ENCODE measurements at places on chromosomes 12 and 14.

DNA sequence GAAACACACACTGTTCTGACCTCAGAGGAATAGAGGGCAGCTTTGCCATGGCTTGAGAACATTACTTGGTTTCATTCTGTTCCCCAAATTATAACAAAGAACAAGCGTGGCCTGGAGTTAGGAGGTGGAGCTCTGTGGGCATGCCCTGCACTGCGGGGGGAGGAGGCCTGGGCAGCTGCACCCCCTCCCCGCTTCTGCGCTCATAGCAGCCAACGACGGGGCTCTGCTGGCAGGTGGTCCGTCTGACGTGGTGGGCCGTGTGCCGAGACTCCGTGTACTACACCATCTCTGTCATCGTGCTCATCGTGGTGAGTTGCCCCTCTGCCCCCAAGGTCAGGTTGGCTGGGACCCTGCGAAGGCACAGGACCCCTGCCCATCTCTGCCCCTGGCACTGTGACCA is 70.4 kb upstream of the RIN3 start:
- no peak for DNase-seq

DNA sequence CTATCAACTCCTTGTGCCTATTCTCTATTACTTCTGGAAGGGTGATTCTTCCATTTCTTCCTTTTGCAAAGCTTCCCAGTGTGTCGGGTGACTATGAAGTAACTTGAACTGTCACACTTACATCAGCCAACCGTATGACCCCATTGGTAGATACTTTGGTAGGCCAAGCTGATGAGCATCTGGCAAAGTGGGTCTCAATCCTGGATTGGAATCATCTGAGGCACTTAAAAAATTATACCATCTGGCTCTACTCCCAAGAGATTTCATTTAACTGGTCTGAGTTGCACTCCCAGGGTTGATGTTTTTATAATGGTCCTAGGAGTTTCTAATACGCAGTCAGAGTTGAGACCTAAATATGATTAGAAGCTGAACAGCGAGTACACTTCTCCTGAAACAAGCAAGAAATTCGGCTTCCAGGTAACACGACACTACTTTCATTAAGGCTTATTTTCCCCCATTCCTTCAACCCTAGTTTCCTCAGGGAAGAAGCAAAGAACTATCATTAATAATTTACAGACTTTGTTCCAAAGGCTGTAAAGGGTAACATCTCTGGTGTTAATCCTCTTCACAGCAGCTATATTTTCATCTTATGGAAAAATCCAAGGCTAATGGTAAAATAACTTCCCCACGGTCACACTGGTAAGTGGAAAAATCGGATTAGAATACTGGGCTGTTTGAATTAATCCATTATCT is 76.8 kb downstream of the PDE6H start:
- no peak for DNase-seq

DNA sequence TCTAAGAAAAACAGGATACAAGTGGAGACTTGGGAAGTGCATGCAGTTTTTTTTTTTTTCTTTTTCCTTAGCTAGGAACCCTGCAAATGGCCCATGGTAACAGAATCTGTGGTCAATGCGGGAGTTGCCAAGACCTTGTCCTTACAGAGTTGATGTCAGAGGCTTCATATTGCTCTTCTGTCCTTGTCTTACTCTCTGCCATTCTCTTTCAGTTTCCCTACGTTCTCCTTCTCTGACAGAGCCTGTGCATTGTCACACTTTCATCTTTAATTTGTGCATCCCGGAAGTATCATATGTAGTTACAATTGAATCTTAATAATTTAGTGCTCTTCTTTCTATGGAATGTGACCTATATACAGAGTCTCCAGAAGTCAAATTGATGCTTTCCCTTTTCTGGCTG is 986.9 kb downstream of the TMEM121 start:
- DNase-seq = no peak

DNA sequence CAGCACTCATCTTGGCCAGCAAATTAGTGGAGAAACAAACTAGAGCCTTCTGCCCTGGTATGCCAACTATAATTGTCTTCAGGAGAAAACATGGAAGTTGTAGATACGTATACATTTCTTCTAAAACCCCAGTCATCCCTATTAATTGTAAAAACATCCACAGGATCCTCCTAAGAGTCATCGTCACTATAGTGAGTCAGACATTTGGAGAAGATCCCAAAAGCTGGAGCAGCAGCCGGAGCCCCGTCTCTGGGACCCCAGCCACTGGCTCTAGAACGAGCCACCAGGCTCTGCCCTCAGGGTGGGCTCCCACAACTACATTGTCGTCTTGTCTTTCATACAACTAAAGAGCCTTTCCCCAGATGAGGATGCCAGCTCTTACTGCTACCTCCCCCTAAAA is 15.5 kb downstream of the PRKAB1 start:
- no peak for DNase-seq

DNA sequence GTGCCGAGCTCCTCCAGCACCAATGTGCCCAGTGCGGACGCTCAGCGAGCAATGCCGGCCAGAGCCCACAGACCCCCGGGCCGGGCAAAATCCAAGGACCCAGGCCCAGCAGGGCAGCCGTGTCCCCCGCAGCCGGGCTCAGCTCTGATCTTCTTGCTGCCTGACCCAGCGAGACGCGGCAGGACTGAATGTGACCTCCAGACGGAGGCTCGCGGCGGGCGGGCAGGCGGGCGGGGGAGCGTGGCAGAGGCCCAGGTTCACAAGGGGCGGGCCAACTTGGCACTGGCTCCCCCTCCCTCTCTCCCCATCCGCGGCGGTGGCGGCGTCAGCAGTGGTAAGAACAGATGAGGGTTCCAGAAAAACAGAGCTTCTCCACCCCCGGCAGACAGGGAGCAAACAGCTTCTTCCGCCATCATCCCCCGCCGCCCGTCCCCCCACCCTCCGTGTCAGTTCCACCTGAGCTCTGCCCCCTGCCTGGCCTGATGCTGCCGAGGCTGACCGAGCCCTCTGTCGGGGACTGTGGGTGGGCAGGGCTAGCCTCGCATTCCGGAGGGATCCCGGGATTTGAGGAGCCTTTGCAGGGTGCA is 94.3 kb downstream of the RFLNA start:
- peak; percentile 31 for DNase-seq

DNA sequence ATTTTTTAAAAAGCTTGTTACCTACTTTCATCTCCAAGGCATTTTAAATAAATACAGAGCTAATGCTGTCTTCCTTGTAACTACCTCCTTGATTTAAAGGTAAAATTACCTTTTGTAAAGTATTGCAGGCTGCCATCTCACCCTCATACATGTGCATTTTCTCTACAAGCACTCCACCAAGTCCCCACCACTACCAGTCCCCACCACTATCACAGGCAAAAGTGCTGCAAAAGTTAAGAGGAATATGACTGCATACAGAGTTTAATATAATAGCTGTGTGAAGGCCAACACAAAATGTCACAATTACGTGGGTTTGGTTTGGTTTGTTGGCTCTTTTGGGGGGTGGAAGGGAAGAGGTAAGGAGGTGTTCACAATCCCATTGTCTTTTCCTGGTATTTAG is 9.6 kb downstream of the SIX1 start:
- DNase-seq = no peak

- DNase-seq = no peak
These were observed 1.6 kb downstream of the MMP14 start for GRCh38 chr14:22837750-22838538.

GRCh38 chr14:30608533-30609006 is 13.5 kb upstream of the SCFD1 start:
- DNase-seq = no peak

DNA sequence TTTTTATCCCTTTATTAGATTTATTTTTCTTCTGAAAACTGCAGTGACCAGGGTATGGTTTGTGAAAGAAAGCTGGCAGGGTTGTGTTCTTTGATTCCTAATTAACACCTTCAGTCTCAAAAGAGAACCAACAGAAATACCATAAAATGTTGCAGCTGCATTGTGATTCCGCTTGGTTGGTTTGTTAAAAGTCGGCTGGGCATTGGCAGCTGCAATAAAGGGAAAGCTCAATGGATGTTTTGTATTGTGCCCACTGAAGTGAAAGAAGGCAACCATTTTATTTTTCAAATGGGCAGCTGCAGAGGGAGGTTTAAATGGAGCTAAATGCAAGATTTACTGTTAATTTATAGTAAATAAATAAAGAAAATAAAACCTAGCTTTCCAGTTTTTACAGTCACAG is 16.7 kb downstream of the LGR5 start:
- no peak for DNase-seq

- DNase-seq = no peak
These were observed 36.8 kb upstream of the TMED10 start for GRCh38 chr14:75213172-75213571.

GRCh38 chr14:24809135-24809534 is 175.1 kb upstream of the GZMB start:
- DNase-seq = no peak

DNA sequence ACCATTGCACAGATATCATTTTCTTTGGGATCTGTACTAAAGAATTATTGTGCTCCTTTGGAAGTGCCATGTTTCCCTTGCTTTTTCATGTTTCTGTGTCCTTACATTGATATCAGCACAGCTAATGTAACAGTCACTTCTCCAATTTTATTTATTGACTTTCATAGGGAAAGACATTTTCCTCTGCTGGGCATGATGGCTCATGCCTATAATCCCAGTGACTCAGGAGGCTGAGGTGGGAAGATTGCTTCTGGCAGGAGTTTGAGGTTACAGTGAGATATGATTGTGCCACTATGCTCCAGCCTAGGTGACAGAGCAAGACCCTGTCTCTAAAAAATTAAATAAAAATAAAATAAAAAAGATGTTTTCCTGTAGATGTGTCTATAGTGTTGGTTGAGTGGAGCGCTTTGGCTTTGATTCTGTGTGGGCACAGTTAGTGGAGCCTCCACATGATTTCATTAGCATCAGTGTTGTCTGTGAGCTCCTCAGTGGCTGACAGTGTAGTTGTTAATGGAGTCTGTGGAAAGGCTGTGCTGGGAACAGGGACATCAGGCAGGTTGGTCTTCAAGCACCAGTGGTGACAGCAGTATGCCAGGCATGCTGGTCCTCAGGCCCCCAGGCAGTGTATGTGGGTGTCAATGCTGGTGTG is 7.4 kb downstream of the OAS2 start:
- no peak for DNase-seq

DNA sequence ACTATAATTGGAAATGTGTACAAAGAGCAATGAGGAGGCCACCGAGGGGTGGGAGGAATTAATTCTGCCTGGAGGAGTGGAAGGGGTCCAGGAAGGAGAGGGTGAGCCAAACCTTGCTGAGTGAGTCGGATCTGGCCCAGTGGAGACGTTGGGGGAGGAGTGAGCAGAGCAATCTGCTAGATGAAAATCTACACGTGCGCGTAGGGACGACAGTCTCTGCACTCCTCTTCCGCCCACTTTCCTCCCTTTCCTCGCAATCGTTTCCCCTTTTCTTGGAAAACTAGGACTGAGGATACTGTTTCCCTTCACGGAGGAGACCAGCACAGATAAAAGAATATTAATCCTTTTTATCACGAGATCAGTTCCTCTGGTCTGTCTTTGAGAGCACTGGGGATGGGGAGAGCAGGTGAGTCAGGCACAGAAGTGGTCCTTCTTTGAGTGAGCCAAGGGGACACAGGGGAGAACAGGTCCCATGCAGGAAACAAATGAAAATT is 2.9 kb upstream of the NAB2 start:
- DNase-seq = no peak

GRCh38 chr12:54956322-54956721 is 28.2 kb downstream of the TESPA1 start:
- no peak for DNase-seq

GRCh38 chr12:51590347-51591015 is 552 bp upstream of the SCN8A start:
- DNase-seq = peak; percentile 73

- peak; percentile 38 for DNase-seq
These were observed at the start of gene FBLN5 for GRCh38 chr14:91947475-91948184. FBLN5 (minus strand) TSS chr14:91947694; CDS start chr14:91947229, 465 bp downstream.

DNA sequence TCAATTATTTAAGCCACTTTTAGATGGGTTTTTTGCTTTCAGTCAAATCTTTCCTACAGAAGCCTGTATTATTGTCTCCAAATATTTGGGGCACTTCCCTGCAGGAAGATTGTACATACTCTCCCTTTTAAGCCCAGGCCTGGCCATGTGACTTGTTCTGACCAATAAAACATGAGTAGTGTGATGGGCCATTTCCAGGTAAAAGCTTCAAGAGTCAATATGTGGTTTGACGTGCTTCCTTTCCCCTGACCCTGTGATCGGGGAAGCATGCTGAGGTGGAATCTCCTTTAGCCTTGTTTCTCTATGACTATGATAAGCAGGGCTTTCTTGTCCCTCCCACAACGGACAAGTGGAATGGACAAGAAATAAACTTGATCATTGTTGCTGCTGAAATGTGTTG is 14.2 kb upstream of the NIN start:
- DNase-seq = no peak

DNA sequence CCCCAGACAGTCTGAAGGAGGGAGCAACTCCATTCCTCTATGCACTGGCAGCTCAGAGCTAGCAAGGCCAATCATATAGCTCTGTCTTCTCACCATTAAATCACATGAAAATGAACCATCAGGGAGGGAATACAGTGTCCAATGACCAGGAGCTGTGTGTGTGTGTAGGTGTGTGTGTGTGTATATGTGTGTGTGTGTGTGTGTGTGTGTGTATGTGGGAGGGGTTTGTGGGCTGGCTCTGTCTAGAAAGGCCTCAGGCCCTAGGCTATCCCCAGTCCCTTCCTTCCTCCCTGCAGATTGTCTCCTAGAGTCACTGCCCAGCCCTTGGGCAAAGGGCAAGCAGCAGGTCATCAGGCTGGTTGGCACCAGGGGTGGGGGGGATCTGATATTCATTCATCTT is 5.7 kb upstream of the SUSD6 start:
- no peak for DNase-seq

GRCh38 chr14:59262717-59263454 is 74.4 kb downstream of the DAAM1 start:
- DNase-seq = no peak

DNA sequence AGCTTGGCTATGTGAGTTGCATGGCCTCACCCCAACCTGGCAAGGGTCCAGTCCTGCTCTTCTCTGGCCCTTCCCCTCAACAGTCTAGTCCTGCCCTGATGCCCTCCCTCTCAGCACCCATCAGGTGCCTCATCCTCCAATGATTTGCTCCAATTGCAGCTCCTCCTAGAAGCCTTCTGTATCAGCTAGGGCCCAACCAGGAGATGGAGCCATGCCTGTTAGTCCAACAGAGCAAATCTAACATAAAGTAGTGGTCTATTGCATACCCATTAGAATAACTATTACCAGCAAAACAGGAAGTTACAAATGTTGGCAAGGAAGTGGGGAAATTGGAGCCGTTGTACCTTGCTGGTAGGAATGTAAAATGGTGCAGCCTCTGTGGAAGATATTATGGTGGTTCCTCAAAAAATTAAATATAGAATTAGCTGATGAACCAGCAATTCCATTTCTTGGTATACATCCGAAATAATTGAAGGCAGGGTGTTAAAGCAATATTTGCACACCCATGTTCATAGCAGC is 163.5 kb downstream of the VRK1 start:
- DNase-seq = no peak

GRCh38 chr12:105334582-105334981 is 4.1 kb downstream of the C12orf75 start:
- no peak for DNase-seq

DNA sequence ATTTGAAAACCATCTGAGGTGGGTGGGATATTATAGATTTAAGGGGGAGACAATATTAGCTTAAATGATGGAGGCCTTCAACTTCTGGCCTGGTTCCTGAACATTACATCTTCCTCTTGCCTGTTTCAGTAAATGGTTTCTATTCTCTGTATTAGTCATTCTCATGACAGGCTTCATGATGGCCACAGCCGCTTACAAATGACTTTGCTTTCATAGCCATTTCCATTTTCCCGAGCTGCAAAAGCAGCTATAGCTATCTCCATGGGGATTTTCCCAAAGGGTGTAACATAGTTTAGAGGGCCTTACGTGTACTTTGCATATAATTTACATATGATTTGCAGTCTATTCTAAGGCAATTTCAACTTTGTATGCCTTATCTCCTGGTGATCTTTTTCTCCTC is 121.8 kb downstream of the NRXN3 start:
- no peak for DNase-seq

- DNase-seq = no peak
These were observed 116.5 kb downstream of the KIF26A start for GRCh38 chr14:104254735-104255400.

All from stimulated activated CD4-positive, alpha-beta T cell treated with anti-CD3 and anti-CD28 coated beads, Interleukin-15, amount 100 ng/mL, for 1 hour (primary cell).